Activated effector memory CD4-positive, alpha-beta T cell treated with anti-CD3 and anti-CD28 coated beads, Interleukin-2, amount 50 U/mL, for 16 hours (primary cell): ENCODE measurements at places on chromosomes 12 and 14.

GRCh38 chr12:56118688-56119357 lies 757 bp downstream of the ZC3H10 start:
- no peak for DNase-seq

DNA sequence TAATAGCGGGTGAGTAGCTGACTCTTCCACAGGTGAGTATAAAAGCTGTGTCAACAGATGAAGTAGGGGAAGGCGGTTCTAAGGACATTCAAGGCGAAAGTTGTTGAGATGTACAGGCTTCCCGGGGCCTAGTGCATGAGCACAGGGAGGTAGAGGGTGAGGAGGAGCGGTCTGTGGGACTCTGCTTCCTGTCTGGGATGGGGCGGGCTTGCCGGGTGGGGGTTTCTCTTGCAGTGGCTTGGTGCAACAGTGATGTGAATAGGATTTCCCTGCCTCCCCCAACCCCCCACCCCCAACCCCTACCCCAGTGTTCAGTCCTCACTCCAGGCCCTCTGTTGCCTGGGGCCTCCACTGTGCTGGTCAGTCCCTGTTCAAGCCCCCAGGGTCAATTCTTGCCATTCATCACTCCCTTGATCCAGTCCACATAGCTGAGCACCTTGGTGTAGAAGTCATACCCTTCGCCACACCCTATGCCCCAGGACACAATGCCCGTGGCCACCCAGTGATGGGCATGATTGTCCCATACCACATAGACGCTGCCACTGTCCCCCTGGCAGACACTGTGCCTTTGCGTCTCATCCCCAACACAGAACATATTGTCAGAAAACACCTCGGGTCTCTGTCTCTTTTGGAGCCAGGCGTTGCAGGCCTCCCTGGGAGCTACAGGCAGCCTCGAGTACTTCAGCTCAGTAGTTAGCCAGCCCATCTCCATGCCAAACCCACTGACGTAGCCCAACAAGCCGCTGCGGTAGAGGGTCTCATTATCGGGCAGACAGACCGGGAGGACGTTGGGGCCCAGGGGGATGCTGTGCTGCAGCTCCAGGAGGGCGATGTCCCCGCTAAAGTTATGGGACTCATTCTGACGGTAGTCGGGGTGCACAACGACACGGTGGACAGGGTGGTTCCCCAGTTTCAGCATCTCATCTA lies 4.0 kb upstream of the C1R start:
- DNase-seq = peak; percentile 61

DNA sequence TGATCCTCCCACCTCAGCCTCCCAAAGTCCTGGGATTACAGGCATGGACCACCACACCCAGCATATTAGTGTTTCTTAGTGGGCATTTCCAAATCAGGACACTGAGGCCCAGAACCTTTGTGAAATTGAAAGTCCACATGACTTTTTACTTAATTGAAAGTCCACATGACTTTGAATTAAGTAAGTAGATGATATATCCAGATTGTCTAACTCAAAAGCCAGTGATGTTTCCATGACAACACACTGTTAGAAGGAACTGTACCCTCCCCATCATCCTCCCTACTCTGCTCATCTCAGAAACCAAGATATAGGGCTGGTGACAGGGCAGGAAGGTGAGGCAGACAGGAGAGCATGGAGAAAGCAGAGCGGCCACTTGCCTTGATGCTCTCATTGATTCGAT lies 7.2 kb downstream of the MYO1A start:
- no peak for DNase-seq

- no peak for DNase-seq
Observed at GRCh38 chr14:84646786-84647500, 883.0 kb upstream of the FLRT2 start.

GRCh38 chr14:77344377-77344996 lies 23.7 kb downstream of the GSTZ1 start:
- no peak for DNase-seq

GRCh38 chr12:104521731-104522130 lies 65.0 kb downstream of the CHST11 start:
- DNase-seq = no peak

DNA sequence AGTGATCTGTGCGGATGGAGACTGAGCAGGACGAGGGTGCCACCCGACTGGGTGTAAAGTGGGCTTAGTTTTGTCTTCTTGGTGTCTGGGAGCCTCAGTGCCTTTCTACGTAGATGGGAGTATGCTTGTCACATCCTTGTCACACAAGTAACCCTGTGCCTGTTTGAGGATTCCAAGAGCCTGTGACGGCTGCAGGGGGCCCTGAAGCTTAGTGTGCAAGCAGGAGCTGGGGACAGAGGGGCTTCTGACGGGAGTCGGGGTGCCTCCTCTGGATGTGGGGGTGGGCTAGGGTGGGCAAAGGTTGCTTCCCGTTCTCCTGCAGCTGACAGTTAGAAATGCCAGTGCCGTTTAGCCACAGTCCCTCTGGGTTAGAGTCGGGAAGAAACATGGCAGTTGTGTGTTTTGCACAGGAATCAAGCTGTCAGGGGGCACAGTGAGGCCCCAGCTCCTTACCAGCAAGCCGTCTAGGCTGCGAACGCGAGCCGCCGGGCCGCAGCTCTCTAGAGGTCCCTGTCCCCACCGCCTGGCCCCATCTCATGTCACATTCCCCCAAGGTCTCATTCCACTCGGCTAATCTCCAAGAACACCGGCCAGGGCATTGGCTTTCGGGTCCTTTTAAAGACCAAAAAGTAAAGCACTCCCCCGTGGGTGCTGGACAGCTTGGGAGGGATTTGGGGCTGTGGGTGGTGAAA lies 7.0 kb downstream of the RTL1 start:
- DNase-seq = no peak

DNA sequence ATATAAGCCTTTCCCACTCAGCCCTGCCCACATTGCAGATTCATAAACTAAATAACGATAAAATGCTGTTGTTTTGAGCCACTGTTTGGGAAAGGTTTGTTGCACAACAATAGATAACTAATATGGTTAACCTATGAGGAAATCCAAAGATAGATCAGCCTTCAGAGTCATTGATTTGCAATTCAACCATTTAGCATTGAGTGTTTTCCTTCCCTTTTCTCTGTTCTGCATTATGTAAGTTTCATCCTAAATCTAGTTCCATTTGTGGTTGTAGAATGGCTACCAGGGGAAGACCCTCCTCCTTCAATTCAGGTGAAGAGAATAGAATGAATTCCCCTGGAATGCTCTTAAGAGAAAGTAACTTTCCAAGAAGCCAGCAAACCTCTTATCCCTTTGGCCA lies 19.6 kb downstream of the TC2N start:
- no peak for DNase-seq

- DNase-seq = no peak
Observed at GRCh38 chr14:58850011-58850410, 212.2 kb downstream of the DACT1 start.

- DNase-seq = no peak
Observed at GRCh38 chr12:11787933-11788849, 138.7 kb downstream of the ETV6 start.

DNA sequence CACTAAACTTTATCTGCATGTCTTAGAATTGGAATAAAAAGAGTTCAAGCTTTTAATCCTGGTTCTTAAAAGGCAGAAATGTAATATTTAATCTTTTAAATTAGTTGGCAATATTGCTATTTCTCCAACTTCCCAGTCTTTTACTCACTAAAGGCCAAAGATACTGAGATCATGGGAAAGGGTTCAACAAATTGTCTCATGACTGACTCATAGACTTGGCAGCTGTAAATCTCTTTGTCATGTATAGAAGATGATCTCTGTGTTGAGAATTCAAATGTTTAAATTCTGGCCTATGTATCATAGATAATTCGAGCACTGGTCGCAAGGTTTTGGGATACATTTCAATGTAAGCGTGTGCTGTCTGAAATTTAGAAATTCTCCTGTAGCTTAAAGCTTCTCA lies 40.1 kb upstream of the STRAP start:
- no peak for DNase-seq

DNA sequence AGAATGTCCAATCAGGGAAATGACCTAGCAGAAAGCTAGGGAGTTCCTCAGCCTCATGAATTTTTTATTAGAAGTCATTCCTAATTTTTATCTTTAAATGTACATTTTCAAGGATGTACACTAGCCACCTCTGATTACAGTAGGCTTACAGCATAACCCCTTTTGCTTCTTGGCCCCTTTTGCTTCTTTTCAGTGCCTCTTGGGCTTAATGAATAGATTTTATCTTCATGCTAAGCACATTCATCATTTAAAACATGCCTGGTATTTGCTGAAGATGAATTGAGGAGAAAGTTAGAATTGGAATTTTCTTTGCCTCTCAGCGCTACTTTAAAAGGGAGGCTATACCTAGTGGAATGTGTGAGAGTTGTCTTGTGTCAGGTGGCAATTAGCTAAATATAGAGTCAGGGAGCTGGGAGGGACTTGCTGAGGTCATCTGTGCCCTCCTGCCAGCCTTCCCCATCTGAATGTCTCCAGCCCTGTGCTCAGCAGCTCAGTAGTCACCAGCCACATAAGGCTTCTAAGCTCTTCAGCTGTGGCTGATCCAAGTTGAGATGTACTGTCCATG lies 132.1 kb downstream of the SAMD4A start:
- DNase-seq = no peak

DNA sequence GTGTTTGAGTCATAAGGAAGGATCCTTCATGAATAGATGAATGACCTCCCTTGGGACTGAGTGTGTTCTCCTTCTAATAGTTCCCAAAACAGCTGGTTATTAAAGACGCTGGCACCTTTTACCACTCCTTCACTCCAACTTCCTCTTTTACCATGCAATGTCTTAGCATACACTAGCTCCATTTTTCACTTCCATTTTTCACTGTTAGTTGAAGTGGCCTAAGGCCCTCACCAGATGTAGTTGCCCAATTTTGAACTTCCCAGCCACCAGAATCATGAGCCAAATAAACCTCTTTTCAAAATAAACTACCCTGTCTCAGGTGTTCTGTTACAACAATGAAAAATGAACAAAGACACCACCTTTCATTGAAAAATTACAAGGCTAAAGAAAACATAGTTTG lies 64.7 kb downstream of the GPR65 start:
- no peak for DNase-seq

DNA sequence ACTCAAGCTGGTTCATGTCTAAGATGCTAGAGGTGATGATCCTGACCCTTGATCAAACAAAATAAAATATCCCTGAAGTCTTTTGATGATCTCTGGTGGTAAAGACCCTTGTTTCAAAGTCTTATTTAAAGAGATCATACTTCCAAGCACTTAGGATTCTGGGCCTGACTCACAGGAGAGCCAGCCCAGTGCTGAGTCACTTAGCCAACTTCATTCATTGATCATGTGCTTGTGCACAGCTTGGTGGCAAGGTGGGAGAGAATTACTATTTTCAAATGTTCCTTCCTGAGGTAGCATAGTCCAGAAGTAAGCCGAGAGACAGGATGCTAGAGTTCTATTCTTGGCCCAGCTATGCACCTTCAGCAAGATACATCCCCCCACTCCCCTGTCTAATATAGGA lies 40.6 kb downstream of the SCN8A start:
- no peak for DNase-seq

DNA sequence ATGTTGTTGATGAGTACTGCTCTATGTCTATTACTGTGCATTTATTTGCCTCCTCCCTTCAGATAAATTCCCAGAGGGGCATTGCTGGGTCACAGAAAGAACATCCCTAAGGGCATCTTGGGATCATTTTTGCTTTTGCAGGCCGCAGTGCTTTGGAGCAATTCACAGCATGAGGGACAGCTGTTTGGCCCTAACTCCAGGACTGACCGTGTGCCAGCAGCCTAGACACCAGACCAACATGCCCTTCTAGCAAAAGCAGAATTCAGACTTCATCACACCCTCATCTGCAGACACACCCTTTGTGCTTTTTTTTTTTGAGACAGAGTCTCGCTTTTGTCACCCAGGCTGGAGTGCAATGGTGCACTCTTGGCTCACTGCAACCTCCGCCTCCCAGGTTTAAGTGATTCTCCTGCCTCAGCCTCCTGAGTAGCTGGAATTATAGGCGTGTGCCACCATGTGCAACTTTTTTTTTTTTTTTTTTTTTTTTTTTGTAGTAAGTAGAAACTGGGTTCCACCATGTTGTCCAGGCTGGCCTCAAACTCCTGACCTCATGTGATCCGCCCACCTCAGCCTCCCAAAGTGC lies 31.0 kb downstream of the RNF34 start:
- DNase-seq = no peak

- no peak for DNase-seq
Observed at GRCh38 chr14:90301668-90302090, 30.1 kb downstream of the NRDE2 start.

DNA sequence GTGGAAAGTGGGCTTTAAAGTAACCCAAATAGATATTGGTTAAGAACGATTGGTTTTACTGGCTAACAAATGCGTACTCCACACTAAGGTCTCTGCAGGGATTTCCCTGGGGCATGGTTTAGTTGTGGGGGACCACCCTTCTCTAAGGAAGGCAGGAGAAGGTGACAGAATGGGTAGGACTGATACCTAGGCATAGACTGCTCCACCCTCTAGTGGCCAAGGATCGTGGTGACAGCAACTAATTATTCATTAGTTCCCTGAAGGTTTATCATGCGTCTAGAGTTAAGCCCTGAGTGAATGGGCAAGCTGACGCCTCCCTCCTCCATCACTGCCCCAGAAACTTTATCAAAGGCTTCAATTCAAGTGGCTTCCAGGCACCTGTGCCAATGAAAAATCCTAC lies 9.1 kb downstream of the FAM181A start:
- DNase-seq = no peak

- DNase-seq = peak; percentile 88
Observed at GRCh38 chr12:120439646-120440247, 1.8 kb downstream of the COX6A1 start.

GRCh38 chr12:105409279-105409678 lies 78.8 kb downstream of the C12orf75 start:
- DNase-seq = no peak

DNA sequence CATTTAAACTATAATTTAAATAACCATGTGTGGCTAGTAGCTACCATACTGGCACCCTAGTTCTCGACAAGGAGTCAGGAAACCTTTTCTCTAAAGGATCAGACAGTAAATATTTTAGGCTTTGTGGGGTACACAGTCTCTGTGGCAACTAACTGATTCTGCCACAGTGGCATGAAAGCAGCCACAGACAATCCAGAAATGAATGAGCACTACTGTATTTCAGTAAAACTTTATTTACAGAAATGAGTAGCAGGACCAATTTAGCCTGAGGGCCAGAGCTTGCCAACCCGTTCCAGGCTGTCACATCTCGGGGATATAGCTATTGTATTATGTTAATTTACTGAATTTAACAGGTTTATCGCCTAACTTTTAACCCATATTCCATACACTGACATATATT lies 278.7 kb downstream of the ITPR2 start:
- no peak for DNase-seq

GRCh38 chr14:69850086-69850735 lies 29.0 kb upstream of the SMOC1 start:
- no peak for DNase-seq

- DNase-seq = no peak
Observed at GRCh38 chr12:128581321-128581761, 242.4 kb downstream of the SLC15A4 start.
